Gastroesophageal sphincter (tissue), 4 donors: ENCODE measurements at places on chromosomes 11 and 22.

DNA sequence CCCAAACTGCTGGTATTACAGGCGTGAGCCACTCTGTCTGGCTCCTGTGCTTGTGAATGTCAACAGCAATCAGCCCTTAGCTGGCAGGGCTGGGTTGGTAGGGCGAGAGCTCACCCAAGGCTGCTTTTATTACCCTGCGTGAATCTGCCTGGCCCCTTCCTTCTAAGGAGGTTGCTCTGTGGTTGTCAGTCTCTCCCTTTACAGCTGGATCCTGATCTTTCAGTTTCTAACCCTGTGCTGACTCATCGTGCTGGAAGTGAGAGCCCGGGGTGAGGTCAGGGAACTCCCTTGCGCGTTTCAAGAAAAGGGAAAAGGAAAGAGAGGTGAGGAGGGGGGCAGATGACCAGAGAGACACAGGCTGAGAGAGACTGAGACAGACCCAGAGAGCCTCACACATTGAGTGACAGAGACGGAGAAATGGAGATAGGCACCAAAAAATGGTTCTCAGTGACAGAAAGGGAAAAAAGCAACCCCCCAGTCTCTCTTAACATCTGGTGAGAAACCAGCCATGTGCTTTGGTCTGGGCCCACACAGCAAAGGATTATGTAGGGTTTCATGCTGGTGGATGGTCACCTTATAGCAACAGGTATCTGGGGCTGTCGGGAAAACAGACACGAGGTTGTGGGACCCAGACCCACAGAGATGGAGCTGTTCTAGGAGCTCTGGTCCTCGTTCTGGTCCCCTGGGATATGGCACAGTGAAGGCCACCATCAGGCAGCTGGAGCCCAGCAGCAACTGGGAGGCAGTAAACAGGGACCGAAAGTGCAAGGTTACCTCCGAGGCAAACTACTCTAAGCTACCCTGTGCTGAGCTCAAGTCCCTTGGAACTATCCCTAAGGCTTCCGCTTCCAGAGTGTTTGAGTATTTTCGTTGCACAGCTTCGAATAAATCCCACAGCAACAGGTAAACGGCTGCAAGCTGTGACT lies 2.5 kb downstream of the TCN2 start:
- peak; percentile 65 for ATAC-seq

DNA sequence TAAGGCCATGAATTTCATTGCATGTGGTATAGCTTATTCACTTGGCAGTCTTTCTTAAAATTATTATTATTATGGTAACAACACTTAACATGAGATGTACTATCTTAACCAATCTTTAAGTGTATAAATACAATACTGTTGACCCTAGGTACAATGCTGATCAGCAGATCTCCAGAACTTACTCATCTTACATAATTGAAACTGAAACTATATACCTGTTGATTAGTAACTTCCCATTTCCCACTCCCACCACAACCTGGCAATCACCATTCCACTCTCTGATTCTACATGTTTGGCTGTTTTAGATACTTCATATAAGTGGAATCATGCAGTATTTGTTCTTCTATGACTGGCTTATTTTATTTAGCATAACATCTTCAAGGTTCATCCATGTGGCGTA lies 150.2 kb upstream of the POU2AF2 start:
- no peak for ATAC-seq

GRCh38 chr11:29243616-29244015 lies 773.2 kb downstream of the KCNA4 start:
- ATAC-seq: no peak

- peak; percentile 91 for ATAC-seq
These were observed at the start of gene RNF214 for GRCh38 chr11:117232092-117232878. Gene RNF214 (plus strand): TSS chr11:117232671. CDS start chr11:117234273, 1,602 bp downstream.

DNA sequence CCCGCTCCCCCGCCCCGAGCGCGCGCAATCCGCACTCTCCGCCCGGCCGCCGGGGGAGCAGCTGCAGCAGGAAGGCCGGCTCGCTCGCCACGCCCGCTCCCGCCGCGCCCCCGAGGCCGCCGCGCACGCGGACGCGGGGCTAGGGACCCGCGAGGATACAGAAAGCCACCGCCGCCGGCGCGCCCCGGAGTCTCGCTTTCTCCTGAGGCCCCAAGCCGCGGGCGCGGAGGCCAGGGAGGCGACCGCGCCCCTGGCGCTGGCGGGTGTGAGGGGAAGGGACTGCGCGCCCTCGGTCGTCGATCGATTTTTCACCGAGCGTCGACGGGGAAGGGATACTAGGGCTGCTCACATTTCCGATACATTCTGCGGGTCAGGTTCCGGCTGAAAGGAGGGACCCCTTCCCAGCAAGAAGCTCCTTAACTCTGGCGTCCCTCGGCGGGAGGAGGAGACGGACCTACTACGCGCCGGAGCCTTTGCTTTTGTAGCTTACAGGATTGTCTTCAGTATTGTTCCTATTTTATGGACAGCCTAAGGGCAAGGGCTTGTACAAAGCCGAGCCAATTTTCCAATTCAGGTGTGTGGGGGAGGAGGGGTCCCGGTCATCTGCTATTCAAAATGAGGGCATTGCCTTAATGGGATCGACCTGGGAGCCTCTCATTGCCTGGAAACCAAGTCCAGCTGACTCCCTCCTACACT lies 416 bp upstream of the GAB2 start:
- ATAC-seq: peak; percentile 83

GRCh38 chr11:68872216-68873003 lies 30.7 kb upstream of the CPT1A start:
- no peak for ATAC-seq

- no peak for ATAC-seq
These were observed 23.9 kb upstream of the OR9Q2 start for GRCh38 chr11:58164990-58165389.

DNA sequence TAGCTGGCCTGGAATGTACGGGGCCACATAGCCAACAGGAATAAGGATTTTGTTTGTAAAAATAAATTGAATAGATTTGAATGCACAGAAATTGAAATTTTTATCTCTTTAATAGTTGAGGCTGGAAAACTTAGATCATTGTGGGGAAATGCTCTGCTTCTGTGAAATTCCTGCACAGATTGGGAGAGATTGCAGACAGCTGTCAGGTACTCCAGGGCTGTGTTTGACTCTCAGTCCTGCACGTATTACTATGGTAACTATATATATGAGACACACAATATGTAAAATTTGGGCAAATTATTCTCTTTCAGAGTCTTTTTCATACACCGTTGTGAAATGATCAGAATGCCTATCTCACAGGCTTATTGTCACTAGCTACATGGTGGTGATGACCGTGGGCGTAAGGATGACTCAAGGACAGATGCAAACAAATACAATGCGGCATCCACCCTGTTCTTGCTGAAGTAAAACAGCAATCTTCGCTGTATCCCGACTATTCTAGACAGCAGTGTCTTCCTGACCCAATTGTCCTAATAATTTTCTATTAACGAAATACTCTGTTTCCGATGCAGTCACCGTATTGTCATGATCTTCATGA lies 79.4 kb downstream of the ZC3H12C start:
- no peak for ATAC-seq

- no peak for ATAC-seq
These were observed 5.0 kb downstream of the CCND1 start for GRCh38 chr11:69645801-69646492.
